Fibroblast of skin of left quadriceps (primary cell): ENCODE measurements at places on chromosomes 2 and 18.

GRCh38 chr18:64134044-64134747 is 14.7 kb downstream of the LINC00305 start:
- DNase-seq = peak; percentile 22

- DNase-seq = no peak
These were observed 62.0 kb upstream of the DSG1 start for GRCh38 chr18:31255953-31256352.

- no peak for DNase-seq
These were observed 38.8 kb upstream of the DNER start for GRCh38 chr2:229752970-229753729.

GRCh38 chr2:72095364-72095763 is 52.3 kb downstream of the CYP26B1 start:
- no peak for DNase-seq

DNA sequence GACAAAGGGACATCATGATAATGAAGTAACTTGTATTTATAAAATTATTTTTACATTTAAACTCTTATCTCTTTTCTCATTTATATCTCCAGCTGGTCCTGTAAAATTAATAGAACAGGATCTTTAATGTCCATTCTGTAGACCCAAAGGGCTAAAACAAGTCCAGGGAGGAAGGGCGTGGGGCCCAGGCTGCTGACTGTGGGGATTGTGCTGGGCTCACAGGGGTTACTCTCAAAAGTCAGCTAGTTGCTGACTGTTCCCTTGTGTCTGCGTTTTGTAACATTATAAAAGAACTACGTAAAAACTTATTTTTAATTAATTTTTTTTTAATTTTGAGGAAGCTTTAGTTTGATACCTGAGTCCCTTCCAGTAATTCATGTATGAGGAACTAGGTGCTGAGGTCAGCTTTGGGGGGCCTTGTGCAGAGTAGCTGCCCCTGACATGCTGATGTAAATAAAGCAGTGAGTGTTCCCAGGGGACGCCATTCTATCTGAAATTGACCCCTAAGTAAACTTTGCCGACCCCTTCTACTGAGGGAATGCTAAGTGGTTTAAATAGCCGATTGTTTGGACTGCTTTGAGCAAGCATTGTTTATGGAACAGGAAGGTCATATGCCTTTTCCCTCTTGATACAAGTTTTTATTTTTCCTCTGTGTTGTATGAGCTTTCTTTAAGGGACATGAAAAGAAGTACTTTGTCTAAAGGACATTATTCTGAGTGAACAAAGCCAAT is 56.4 kb downstream of the MERTK start:
- no peak for DNase-seq

GRCh38 chr2:107809835-107810234 is 16.9 kb upstream of the RGPD4 start:
- no peak for DNase-seq
